ENCODE measurements at places on chromosomes 2 and 18.

- DNase-seq: no peak
Observed at GRCh38 chr2:83115606-83116005, 1343.5 kb downstream of the SUCLG1 start.

DNA sequence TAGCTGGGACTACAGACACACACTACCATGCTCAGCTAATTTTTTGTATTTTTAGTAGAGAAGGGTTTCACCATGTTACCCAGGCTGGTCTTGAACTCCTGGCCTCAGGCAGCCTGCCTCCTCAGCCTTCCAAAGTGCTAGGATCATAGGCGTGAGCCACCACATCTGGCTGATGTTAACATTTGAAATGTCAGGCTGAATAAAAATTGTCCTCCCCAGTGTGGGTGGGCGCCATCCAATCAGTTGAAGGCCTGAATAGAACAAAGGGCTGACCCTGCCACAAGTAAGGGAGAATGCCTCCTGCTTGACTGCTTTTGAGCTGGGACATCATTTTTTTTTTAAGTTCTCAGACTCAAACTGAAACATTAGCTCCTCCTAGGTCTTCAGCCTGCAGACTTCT is 21.0 kb upstream of the RHOB start:
- DNase-seq: no peak

DNA sequence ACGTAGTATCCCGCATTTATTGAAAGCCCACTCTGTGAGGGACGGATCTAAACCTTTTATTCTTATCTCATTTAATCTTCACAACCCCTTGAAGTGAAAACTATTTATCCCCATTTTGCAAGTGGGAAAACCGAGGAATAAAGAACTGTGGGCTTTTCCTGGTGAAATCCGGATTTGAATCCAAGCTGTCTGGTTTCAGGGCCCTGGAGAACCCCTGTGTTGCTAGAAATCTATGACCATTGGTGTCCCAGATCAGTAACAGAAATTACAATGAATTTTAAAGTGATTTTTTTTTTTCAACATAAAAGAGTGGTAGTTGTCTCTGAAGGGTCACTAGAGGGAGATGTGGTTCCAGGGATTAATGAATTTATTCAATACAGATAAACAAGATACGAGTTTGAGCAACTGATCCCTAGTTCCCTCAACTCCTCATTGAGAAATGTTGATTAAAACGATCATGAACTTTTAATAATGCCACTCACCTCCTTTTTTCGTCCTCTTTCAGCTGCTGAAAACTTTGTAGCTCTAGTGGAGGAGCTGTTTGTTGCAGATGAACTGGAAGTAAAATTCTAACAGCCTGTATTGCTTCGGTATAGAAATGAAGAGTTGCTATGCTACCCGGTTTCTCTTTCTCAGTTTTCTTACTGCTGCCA is 940 bp downstream of the XRCC5 start:
- no peak for DNase-seq

DNA sequence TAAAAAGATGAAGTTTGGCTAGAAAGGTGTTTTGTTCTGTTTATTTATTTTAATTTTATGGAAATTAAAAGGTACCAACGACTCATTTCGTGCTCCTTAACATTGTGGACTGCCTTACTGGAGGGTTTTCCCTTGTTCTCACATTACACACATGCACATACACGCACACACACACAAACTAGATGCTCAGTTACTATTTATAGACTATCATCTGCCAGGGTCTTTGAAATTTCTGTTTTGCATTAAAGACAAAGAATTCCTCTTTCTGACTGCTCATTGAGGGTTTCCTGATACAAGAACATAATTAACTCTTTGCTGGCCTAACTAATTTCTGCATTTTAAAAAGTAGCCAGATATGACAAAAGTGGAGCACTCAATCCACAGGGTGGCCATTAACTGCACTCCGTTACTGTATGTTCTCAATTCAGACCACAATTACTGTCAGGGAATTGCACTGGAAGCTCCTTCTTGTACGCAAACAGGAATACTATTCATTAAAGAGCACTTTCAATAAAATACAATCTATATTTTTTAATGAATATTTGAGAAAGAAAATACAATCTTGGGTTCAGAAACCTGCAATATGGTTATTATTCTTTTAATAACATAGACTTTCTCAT is 366.9 kb upstream of the GALNT5 start:
- no peak for DNase-seq

DNA sequence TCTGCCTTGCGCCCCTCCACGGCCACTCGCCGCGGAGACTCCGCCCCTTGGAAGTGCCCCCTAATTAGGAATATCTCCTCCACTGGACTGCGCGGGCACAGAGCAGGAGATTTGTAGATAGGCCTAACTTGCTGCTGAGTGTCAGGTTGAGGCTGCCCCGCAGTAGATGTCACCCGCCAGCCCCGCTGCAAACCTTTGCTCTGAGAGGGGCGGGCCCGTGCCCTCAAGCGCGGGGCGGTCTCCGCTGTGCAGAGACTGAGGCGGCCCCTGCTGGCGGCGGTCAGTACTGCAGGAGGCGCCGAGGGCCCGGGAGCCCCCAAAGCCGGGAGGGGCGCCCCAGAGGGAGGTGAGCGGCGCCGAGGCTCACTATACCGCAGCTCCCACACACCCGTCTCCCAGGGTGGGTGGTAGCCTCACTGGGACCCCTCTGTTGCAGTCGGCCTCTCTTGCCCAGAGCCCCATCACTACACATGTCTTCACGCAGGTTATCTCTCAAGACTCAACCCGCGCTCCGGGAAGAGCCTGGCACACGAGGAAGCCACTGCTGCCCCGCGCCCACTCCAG is 2.9 kb upstream of the NEURL3 start:
- peak; percentile 89 for DNase-seq

- no peak for DNase-seq
Observed at GRCh38 chr2:218125095-218125494, 733 bp upstream of the CXCR2 start.

- no peak for DNase-seq
Observed at GRCh38 chr2:20501974-20502373, 55.1 kb downstream of the RHOB start.

DNA sequence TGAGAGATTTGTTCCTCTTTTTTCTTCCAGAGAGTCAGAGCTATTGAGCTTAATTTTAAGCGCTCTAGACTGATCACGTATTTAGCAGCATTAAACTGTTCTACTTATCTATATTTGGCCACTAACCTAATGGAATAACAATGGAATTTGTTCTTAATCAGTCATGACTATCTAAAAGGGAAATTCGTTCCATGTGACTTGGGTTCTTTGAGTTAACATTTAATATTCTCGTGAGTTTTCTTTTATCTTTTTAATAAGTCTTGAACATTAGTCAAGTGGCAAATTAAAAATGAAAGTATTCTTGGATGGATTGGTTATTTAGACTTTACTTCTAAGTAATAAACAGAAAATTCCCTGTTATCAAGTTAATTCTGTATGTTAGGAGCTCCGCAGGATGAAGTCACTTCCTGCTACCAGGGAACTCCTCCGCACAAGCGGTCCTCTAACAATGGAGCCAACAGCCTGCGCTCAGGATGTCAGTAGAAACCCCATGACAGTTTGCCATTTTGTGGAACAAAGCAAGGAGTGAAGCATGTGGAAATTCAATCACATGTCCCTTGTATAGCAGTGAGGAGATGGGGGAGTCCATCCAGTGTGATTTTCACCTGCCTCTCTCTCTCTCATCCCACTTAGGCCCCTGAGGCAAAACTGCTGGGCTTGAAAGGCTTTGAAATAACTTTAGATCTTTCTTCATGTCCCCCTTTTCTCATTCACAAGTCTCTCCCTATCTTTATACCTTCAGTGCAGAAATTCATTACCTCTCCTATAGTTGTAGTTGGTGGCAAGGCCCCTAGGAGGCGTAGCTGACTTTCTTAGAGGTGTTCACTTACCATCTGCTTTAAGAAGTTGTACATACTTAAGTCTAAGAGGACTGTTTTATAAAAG is 138.1 kb downstream of the WDR7 start:
- no peak for DNase-seq

- no peak for DNase-seq
Observed at GRCh38 chr18:66674286-66674685, 70.4 kb upstream of the CDH19 start.

- no peak for DNase-seq
Observed at GRCh38 chr2:38214209-38214717, 138.3 kb upstream of the CYP1B1 start.

DNA sequence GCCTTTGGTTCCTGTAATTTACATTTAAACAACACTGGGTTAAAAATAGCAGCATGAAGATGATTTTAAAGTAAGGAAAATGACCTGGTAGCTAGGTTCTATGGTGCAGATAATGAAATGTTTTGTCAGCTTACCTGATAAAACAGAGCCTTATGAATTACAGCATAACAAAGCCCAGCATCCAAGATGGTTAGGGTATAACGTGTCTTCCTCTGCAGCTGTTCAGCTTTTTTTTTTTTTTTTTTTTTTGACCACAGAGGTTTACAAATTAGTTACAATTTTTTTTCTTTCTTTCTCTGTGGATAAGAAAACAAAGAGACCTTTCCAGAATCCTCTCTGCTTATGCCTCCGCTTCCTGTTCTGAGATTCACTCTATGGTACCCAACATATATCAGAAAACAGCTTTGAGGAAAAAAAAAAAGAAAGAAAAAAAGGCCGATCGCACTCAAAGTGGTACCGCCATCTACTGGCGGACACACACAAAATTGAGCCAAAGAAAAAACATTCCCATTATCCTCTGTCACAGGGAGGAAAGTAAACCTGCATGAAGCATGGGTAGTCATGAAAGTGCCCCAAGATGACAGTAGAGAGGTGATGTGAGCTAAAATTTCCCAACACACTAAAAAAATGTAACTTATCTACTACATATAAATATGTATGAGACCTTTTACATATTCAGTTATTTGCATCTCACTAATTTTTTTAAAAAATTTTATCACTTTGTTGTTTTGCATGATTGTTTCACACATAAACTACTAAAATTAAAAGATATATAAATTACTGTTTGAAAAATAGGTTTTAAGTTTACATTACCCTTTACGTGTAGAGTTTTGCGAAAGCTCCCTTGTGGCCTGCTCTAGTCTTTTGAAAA is at the start of gene SCN3A:
Gene SCN3A, minus strand, starts transcription at position 362 of the 871 bp plus-strand sequence. CDS start 27,656 bp downstream, outside the sequence.
- no peak for DNase-seq

GRCh38 chr2:107747964-107748583 is 78.6 kb upstream of the RGPD4 start:
- DNase-seq: no peak
